Hepatocyte (in vitro differentiated cells): ENCODE measurements at places on chromosomes 6 and 20. TPM values are rescaled to one million over a fixed set of nuclear protein-coding genes. Genes with fewer than 3 reads are reported as not detected.

DNA sequence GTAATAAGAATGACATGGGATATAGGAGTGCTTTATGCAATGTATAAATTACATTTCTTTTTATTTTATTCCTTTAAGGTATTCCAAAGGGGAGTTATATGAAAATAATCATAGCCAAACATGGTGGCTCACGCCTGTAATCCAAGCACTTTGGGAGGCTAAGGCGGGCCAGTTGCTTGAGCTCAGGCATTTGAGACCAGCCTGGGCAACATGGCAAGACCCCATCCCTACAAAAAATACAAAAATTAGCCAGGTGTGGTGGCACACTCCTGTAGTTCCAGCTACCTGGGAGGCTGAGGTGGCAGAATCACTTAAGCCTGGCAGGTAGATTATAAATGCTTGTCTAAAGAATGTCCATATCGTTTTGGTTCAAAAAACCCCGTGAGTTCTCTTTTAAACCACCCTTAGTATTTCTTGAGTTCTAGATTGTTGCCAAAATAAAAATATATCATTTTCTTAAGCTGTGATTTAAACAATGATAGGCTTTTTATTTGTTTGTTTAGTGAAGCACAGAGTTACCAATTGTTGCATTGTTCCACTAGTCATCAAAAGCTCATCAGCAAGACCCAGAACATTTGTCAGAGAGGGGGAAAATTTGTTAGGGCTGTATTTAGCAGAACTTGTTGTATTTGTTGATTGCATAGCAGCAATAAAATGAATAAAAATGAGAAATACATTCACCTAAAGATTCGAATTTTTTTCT is 146.2 kb downstream of the KHDC1L start:
- DNase-seq = no peak

The CLPSL2 gene
- not detected in 2 replicates for polyA plus RNA-seq

DNA sequence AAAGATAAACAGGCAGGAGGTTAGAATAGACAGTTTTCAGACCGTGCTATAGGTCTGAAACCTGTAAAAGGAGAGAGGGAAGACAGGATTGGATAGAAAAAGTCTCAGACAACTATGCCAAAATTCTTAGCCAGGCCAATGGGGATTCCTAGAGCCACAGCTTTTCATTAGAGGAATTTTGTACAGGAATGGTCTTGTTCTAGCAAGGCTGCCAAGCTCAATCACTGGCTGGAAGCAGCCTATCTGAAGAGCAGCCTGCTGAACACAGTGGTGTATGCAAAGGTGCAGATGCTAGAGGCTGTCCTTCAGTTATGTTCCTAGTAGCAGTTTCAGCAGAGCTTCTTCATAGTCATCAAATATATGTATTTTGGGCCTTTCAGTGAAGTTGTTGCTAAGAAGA is 313.1 kb downstream of the GRIK2 start:
- DNase-seq = no peak

DNA sequence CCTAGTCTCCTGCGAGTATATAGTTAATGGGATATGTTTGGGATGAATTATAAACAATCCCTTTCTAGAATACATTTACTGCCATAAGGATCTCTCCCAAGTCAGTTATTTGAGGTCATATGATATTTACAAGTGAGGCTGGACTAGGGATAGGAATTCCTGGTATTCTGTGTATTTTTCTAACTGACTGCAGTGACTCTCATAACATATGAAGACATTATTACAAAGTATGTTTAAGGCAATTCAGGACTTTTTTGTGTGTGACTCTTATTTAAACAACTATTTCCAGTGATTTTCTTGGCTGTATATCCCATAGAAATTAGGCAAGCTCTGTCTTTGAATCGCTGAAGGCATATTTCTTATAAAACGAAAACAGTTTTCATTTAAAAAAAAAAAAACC is 18.4 kb upstream of the TNFAIP3 start:
- no peak for DNase-seq

- no peak for DNase-seq
Observed at GRCh38 chr20:10180651-10181235, 37.9 kb upstream of the SNAP25 start.

GRCh38 chr6:166852451-166852975 is 103.8 kb downstream of the RNASET2 start:
- no peak for DNase-seq

GRCh38 chr20:3577366-3577765 is 85.8 kb downstream of the GFRA4 start:
- no peak for DNase-seq

- DNase-seq = no peak
Observed at GRCh38 chr6:170125456-170126300, 165.2 kb downstream of the DLL1 start.

DNA sequence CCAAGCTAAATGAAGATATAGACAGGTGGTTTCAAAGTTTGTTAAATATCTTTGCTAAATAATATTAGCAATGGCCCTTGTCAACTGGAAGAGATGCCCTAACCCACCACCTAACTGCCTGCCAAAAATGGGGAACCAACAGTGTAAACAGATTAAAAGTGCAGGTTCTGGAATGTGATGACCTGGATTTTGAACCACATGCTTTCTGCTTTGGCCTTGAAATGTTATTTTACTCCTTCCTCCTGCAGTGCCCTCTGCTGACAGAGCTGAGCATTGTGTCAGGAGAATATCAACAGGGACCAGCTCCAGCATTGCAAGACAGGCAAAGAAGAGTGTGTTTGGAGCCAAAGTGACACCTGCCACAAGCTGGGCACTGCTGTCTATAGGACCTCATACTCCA is 226.6 kb downstream of the MYLK4 start:
- DNase-seq = no peak

DNA sequence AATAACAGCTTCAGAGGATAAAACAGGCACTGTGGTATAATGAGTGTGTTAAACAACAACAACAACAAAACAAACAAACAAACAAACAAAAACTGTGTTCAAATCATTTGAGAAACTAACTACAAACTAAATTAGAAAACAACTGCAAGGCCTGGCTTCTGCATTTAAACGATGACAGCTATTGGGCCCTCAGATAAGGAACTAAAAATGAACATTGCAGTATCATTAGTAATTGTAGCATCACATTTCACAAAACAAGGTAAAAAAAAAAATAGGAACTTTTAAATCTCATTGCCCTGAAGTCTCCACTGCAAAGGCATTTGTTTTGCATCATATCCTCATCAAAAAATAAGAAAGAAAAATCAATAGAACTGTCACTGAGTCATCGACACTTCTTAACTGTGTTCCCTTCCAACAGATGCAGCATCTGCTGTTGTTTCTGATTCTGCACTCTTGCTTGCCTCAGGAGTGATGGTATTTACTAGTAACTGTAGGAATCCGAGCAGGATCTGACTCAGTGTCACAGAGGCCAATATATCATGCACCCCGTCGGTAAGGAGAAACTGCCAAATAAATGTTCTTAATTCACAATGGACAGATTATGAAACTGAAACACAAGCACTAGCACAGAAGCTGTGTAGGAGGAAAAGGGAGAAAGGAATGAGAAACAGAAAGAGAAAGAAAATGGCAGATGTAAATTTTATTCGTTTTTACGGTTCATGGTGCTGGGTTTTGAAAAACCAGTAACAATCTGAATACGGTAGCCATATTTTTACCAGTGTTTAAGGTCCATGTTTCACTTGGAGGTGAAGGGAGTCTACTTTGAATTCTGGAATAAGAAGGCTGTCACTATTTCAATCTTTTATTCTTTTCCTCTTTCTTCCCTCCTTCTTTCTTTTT is 365.7 kb upstream of the EPHA7 start:
- no peak for DNase-seq

The BMP5 gene
- polyA plus RNA-seq = 9.5 and 11.1 TPM in 2 replicates

The SSTR4 gene
- 0.60 TPM in 1 of 2 replicates, not detected in the other for polyA plus RNA-seq

- no peak for DNase-seq
Observed at GRCh38 chr20:15702161-15702560, 871.1 kb downstream of the KIF16B start.

- no peak for DNase-seq
Observed at GRCh38 chr6:52208612-52209011, 22.4 kb downstream of the IL17A start.

DNA sequence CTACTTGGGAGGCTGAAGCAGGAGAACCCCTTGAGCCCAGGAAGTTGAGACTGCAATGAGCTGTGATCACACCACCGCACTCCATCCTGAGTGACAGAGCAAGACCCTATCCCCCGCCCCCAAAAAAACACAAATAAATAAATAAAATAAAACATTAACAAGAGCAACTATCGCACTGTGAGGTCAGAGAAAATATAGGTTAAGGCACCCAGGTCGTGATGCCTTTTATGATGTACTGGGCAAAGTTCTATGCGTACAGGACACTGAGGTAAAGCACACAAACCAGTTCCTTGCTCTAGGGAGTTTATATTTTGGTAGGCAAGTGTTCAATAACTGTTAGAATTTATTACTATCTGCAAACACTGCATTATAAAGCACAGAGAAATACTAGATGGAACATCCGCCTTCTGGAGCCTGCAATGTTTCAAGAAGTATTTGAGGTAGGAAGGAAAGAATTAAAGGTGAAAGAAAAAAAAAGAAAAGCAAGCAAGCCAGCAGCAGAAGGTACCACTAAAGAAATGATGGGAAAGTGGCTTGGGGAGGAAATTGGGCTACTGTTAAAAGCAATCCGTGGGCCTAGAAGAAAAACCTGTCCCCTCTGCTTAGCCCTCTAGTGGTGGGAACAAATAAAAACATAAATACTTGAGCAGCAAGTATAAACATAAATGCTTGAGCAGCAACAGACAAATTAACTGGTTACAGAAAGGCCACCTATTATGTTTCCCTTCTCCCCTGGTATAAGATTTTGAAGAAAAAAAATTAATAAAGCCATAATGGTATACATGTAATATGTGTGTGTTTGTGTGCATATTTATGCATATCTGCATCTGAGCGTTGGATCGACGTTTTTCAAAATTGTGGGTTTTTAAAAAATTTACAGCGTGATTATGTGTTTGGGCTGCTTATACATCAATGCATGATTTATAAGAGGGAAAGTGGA is 128.0 kb downstream of the PHACTR1 start:
- DNase-seq = peak; percentile 31

DNA sequence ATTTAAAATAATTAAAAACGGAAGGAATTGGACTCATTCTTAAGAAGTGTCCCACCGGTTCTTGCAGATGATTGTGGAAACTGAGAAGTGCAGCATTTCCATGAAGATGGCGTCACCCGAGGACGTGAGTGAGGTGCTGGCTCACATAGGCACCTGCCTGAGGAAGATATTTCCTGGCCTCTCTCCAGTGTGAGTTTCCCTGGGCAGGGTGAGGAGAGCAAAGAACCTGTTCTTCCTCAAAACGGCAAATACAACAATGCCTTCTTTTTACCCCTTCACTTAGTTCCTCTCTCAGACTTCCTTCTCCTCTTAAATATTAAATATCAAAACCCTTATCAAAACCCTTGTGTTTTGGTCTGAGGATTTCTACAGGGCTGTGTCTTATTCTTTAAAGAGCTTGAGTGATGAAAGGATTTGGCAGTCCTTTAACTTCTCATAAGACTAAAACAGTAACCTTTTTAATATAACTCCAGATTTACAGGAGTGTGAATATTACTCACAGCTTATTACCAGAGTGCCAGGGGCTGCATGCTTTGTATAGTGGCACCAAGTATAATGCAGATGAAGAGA is 156.3 kb downstream of the CARMIL1 start:
- DNase-seq = no peak

- DNase-seq = peak; percentile 89
Observed at GRCh38 chr6:143673669-143674068, 4.1 kb upstream of the PHACTR2 start.

The PHACTR3 gene
- 7.5 and 9.1 TPM in 2 replicates for polyA plus RNA-seq

The EPHA7 gene
- polyA plus RNA-seq = 5.9 and 6.9 TPM in 2 replicates

DNA sequence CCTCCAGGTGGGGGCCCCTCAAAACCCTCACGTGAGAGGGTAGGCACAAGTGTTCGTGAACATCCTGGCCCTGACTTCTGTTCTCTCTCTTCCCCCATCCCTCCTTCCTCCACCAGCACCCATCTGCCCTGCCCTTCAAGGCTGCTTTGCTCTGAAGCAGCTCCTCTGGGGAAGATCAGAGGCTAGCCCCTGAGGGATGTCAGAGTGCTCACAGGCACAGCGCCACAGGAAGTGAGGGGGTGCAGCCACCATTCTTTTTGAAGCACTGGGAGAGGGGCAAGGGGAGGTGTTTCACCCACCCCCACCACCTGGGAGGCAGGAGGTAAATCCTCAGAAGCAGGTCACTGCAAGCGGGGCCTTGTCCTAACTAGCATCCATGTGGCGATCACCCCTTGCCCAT is 11.4 kb downstream of the MOCS1 start:
- no peak for DNase-seq

DNA sequence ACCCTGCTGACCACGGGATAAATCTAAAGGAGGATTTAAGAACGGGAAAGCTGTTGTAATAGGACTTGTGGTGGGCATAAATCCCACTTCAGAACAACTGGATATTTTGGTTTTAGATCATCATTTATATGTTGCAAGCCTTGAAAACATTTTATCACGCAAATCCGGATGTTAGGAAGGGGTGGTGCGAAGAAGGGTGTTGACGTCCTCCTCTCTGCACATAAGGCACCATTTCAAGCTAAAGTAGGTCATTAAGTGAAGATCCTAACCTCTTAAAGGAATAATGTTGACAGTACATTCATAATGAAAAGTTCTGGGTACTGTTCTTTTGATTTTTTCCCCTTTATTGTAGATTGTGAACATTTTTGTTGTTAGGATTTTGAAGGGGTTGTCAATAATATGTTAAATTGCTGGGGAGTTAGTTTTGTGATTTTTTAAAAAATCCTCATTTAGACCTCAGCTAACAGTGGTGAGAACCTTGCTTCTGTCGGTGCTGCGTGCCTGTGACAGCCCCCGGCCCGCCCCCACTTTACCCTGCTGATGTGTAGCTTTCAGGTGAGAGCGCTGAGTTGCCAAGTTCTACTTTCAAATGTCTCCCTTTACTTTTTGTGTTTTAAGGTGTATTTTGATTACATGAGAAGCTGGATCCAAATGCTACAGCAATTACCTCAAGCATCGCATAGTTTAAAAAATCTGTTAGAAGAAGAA is 88.8 kb downstream of the MAP3K4 start:
- no peak for DNase-seq

- no peak for DNase-seq
Observed at GRCh38 chr6:34056305-34057108, 89.4 kb downstream of the GRM4 start.

The TGM2 gene
- 85.8 and 88.5 TPM in 2 replicates for polyA plus RNA-seq

DNA sequence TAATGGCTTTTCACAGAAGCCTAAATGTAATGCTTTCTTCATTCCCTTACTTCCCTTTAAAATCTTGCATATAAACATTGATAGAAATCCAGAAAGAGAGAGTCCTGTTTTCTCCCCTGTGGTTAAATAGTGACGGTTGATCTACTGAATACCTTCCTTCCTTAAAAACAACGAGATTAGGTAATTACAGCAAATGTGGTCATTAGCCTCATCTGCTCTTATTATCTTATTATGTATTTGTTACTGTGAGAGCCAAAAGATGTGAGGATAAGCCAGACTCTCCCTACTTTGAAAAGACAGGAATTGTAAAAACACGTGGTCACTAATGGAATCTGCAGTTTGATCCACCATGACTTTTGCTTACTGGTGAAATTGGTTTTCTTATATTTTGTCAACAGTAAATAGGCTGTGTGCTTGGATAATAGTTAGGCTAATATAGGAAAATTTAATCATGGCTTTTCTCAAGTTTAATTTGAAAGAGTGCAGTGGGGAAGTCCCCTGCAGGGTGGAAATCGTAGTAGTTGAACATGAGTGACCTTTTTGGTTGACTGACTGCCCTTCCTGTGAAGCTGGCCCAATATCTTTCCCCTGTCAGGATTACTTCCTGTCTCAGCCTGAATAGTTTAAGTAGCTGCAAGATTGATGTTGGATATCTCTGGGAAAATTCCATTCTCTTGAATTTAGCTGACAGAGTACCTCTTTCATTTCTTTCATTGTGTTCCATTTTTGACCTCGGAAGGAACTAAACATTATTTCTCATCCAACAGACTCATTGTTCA is 62.8 kb downstream of the JARID2 start:
- DNase-seq = no peak
